ENCODE measurements at places on chromosomes 7 and 10.

- no peak for DNase-seq
These were observed 22.8 kb upstream of the ADAMTS14 start for GRCh38 chr10:70649526-70649925.

GRCh38 chr7:43136064-43136463 is 23.6 kb downstream of the HECW1 start:
- no peak for DNase-seq

GRCh38 chr10:78578929-78579328 is 489.8 kb upstream of the ZMIZ1 start:
- DNase-seq, result no peak

DNA sequence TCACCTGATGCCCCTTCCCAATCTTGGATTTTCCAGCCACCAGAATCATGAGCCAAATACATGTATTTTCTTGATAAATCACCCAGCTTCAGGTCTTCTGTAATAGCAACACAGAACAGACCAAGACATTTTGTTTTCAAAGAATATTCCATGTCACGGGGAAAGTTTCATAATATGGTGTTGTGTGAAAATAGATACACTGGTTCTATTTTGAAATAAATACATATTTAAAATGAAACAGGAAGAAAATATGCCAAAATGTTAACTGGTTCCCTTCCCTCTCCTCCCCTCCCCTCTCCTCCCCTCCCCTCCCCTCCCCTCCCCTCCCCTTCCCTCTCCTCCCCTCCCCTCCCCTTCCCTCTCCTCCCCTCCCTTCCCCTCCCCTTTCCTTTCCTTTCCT is 30.3 kb upstream of the CAMK1D start:
- no peak for DNase-seq

- DNase-seq, result no peak
These were observed 105.1 kb upstream of the SORCS1 start for GRCh38 chr10:107269626-107270025.

DNA sequence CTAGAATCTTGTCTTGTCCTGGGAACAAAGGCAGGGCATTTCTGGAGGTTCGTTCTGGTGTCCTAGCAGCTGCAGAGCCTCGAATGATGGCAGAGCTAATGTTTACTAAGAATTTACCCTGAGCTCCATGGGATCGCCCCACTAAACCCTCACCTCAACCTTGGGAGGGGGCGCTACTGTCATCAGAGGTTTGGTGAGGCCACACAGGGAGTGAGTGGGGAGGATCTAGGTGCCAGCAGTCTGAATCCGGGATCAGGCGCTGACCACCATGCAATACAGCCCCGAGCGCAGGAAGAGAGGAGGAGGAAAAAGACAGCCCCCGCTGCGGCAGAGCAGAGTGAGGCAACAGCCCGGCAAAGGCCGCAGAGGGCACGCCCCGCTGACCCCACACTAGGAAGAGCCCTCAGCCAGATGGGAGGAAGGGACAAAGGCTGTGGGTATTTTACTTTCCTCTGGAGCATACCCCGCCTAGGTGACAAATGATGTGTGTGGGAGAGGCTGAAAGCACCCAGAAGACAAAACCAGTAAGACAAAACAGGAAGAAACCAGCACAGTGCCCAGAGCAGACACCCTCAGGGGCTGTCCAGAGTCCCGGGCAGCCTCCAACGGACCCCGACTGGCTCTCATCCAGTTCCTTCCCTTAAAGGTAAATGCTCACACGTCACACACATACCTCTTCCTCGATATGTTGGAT is 103.5 kb downstream of the FAM53B start:
- DNase-seq, result no peak

GRCh38 chr10:48523212-48523819 is 81.6 kb downstream of the ARHGAP22 start:
- DNase-seq, result no peak

- no peak for DNase-seq
These were observed 345.6 kb downstream of the MDFIC start for GRCh38 chr7:115267503-115267902.

GRCh38 chr10:109978481-109978880 is 29.3 kb upstream of the ADD3 start:
- no peak for DNase-seq

DNA sequence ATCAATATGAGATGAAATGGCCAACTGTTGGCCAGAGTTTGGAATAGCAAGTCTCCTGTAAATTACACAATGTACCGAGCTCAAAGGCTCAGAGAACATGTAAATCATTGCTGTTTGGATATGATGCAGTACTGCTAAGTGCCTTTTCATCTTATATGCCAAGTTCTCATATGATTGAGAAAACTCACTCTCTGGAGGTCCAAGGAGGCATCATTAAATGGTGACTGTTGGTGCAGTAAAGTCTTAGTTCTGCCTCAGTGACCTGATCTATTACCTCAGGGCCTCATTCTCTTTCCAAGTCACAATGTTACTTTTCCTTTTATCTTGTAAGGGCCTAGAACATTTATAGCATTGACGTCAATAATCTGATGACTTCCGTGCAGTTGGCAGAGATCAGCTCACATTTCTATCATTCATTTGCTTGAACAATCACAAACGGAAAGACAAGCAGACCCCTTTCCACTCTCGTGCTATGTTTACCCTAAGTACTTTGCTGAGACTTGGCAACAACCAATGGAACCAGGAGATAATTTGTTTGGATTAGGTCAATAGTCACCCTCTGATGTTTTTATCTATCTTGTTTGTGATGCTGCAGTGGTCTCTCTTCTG is 32.6 kb upstream of the PDK4 start:
- DNase-seq, result peak; percentile 88

DNA sequence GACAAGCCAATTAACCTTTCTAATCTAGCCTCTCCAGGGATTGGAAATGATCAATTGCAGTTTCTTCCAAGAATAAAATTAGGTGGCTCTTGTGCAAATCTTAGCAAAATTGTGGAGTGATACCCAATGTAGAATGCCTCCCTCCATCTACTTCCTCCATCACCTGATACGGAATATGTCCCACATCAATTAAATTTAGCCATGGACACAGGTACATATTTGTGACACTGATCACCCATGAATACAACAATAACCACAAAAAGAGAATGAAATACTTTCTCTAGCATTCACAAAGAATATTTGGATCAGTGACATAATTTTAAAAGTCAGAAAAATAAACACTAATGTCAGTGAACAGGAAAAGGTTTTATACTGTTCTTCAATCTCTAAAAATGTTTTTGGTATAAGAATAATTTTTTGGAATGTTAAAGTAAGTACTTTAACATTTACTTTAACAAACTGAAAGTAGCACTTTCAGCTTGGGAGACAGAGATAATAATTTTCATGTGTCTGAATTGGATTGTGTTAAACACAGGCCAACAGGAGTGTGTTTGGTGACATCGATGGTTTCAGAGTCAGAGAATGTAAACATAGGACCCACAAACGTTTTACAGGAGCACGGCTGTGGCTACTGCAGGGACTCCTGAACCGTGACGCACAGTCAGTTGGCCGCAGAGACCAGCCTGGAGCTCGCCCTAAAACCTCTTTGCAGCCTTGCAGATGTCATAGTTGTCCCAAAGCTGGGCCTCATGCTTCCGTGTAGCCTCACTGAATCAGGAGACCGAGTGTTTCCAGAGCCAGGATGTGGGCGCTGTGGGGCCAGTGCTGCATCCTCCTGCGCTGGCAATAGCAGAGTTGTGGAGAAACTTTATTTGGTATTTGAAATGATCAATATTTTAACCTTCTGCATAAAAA is 7.2 kb downstream of the RBM20 start:
- DNase-seq, result no peak

DNA sequence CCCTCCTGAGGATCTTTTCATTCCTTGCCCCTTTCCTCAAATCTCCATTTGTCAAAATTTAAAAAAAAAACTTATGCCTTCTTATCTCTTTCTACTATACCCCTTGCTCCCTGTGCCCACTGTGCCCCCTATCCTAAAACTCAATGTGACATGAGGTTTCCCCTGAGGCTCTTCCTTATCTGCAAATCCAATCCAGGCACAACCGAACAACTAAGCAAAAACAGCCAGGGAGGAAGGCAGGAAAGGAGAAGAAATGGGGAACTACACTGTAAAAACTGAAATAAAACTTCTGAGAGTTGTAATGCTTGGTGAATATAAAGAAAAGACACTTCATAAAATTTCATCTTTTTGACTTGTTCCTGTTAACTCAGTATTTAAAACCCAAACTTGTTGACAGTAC is 54.2 kb downstream of the CRPPA start:
- DNase-seq, result no peak

GRCh38 chr7:34385384-34385783 is 272.6 kb upstream of the NPSR1 start:
- DNase-seq, result no peak

GRCh38 chr7:158531661-158532060 is 56.0 kb downstream of the PTPRN2 start:
- DNase-seq, result peak; percentile 80

- DNase-seq, result peak; percentile 5
These were observed 85.2 kb downstream of the ADAM12 start for GRCh38 chr10:126302826-126303665.

- no peak for DNase-seq
These were observed 5.0 kb downstream of the TCF7L2 start for GRCh38 chr10:112954974-112955581.

GRCh38 chr10:73522263-73522662 is 26.4 kb upstream of the PPP3CB start:
- DNase-seq, result no peak

GRCh38 chr7:112880818-112881418 is 90.7 kb upstream of the TMEM168 start:
- DNase-seq, result no peak

DNA sequence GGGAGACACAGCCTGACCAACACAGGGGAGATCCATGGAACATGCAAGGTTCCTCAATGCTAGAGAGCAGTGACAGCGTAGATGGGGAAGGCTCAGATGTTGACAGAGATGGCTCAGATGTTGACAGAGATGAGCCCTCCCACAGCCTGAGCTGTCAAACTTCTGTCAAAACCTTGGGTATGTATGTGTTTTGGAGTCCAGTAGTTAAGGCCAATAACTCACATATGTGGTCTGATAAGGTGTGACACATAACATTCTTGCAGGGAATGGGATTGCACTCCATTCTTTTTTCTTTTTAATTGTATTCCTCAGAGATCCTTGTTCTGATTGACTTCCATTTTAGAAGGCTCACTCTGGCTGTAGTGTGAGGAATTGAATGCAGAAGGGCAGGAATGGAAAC is 136.3 kb downstream of the C1GALT1 start:
- no peak for DNase-seq

DNA sequence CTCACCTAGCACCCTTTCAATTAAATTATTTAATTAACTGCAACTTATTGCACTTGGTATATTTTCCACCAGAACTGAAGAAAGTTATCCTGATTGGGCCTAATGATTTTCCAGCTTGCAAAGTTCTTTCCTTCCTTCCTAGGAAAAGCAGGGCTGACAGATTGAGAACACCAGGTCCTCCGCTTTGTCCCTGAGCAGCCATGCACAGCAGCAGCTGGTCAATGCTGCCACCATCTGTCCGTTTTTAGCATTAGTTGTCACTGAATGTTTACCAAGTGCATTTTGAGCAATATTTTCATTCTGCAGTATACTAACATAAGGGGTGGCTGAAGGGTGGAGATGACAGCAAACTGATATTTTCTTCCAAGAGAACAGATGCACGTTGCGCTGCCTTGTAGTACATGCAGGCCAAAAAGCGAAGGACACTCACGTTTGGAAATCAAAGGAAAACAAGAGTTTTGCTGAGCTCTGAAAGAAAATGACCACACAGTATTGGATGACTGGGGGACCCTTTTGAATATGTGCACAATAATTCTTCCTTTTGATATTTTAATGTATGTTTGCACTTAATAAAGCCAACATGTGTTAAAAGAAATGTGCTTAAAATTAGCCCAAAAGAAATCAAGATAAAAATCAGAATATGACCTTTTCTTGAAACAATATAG is 248.8 kb upstream of the PTN start:
- peak; percentile 75 for DNase-seq

DNA sequence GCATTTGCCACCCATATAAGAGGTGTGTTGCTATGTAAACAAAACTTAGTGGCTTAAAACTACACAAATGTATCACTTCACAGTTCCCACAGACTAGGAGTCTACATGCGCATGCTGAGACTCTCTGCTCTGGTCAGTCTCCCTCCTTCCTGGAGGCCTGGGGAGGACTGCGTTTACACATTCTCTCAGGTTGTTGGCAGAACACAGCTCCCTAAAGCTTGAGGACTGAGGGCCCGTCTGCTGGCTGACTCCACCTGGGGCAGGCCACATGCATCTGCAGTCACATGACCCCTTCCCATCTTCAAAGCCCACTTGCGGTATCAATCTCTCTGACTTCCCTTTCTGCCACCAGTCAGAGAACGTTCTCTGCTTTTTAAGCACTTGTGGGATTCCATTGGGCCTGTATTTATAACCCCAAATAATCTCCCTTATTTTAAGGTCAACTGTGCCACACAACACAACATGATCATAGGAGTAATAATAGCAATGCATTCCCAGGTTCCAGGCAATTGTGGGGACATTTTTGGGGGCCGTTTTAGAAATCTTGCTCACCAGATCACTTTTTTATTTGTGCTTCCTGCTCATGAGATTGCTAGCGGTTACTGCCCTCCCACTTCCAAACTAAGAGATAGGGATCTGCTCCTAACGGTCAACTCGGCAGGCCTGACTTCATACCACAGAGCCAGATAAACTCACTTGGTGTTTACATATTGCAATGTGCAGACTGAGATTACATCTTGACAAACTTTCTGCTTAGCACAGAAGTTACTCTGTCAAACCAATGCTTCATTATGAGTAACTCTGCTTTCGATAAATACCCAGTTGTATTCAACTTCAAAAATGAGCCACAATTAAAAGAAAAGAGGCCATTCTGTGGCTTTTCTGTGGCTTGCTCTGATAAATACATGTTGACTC is 96.3 kb downstream of the ALOX5 start:
- no peak for DNase-seq

GRCh38 chr10:128001363-128001745 is 94.5 kb downstream of the PTPRE start:
- DNase-seq, result no peak

- DNase-seq, result peak; percentile 26
These were observed 5.9 kb downstream of the SAP25 start for GRCh38 chr7:100567751-100568175.

- DNase-seq, result no peak
These were observed 33.5 kb downstream of the FIGNL1 start for GRCh38 chr7:50416527-50417182.

DNA sequence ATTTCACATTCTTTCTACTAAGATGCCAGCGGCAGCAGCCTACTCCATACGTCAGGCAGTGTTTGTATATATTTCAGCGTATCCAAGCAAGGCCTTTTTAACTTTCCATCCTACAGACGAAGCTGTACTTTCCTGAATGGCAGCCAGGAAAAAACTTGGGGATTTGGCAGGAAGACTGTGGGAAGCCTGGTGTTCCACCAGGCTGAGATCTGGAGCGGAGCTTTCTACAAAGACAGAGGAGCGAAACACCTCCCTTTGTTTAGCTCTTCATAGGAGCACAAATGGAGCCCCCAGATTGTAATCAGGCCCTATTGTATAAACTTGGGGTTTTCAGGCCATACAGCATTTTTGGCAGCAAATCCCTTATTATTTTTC is 143.8 kb downstream of the TES start:
- no peak for DNase-seq
